ENCODE measurements at places on chromosomes 5 and 9.

DNA sequence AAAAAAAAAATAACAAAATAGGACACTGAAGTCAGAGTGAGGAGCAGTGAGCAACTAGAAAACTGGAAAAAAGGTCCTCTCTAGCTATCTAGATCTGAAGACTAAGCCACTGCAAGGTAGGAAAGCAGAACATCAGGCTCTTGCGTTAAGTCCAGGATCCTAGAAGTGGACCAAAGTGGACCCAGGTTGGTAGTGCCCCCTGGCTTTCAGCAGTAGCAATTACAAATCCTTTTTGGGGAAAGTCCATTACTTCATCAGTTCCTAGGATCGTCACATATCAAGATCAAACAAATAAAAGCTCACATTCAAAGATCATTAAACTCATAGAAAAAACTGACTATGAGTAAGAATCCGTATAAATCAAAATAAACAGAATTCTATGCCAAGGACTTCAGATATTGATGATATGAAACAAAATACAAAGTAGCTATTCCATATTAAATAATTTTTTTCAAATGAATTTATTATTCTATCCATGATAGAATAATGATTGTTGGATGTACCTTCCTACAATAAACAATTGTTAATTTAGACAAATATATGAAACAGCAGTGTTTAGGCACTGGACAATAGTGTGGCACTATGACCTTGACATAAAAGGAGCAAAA lies 6.5 kb upstream of the RICTOR start:
- no peak for DNase-seq

DNA sequence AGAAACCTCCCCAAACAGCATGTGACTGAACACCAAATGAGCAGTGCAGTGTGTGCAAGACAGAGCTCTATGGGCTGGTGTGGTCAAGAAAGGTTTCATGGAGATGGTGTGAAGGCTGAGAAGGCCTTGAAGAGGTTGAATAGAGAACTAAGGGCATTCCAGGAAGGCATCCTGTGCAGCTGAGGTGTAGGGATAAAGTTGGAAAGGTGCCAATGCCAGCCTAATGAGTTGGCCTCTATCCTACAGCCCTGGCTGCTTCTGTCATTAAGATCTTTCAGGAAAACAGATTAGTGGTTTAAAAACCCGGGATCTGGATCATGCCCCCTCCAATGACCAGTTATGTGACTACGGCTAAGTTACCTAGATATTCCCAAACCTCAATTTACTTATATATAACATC lies 4.0 kb downstream of the HDAC3 start:
- no peak for DNase-seq

- DNase-seq = no peak
These were observed 196.4 kb downstream of the TLE4 start for GRCh38 chr9:79768194-79768593.

DNA sequence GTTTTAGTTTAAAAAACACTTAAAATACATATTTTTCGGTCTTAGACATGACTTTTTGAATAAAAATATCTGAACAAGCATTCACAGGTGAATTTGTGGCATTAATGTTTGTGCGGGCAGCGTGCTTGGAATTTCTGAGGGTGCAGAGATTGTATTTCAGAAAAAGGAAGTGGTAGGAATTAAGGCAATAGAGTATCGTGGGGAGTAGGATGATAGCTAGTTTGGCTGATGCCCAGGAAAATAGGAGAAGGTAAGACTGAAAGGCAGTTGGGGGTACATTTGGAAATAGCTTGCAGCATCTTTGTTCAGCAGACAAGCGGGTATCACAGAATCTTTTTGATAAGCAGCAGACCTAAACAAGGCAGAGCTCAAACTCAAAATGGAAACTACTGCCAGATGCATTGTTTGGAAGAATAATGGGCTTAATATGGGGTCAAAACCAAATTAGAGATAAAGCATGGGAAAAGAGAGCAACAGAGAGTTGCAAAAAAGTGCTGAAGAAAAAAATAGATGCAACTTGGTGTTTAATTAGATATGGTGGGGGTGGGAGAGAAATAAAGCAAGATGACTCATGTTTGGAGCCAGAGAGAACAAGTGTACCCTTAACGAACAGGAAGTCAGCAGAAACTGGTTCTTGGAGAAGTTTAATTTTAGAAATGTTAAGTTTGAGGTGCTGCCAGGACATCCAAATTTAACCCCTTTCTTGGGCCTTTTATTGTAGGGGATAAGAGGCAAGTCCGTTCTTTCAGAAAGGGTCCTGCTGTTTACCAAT lies 85.7 kb upstream of the ARRDC3 start:
- no peak for DNase-seq

DNA sequence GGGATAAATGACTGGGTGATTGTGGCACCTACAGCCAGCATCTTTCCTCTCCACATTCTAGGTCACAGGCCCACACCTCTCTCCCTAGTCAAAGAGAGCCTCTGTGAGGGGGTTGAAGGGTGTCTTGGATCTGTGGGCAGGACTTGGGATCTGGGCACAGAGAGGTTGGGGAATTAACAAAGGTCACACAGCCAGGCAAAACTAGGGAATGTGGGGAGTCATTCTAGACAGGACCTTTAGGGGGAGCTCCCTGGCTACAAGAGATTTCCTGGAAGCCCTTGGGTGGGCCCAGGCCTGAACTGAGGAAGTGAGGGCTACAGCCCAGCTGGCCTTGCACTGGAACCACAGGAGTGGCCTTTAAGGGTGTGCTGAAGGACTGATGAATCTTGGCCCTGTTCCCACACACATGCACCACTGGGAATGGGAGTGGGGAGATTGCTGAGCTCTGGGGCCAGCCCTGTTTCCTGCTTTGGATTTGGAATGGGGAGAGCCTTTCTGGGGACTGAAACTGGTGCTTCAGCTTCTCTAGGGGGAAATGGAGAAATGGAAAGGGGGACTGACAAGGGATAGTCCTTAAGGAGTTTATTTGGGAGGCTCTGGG lies 12.4 kb upstream of the CXXC5 start:
- DNase-seq = peak; percentile 60

DNA sequence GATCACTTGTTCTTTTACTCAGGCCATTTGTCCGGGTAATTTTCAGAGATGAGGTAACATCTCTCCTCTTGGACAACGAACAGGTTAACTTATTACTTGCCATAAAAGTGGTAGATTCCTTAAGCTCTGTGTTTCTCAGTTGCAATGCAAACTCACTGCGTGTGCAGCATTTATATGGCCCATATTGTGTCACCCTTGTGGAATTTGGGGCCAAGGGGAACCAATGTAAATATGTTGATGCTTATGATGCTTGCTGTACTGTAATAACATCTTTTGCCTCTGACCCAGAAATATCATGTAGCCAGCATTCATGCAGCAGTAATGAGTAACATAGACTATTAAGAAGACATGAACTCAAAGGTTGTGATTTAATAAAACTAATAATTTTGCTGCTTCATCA lies 175.8 kb downstream of the ADAMTS6 start:
- DNase-seq = no peak

- no peak for DNase-seq
These were observed 292.4 kb downstream of the TRIM32 start for GRCh38 chr9:116979456-116979855.

- DNase-seq = no peak
These were observed 11.8 kb downstream of the HDHD3 start for GRCh38 chr9:113364951-113365350.

GRCh38 chr5:116576053-116576713 lies 1.6 kb upstream of the SEMA6A start:
- DNase-seq = peak; percentile 82

DNA sequence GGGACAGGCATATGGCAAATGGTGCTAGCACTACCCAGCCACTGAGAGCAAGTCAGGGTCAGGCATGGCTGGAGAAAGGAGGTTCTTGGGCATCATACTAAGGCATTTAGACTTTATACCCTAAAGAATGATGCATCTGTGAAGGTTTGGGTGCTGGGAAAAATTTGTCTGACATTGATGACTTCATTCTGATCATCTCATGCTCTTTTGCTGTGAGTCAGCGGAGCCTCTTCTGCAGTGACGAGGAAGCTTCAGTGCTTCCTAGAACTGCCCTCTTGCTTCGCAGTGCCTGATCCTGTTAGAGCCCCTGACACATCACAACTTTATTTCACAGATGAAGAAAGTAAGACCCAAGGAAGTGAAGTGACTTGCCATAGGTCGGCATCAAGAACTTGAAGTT lies 266.6 kb upstream of the GAS1 start:
- DNase-seq = no peak

DNA sequence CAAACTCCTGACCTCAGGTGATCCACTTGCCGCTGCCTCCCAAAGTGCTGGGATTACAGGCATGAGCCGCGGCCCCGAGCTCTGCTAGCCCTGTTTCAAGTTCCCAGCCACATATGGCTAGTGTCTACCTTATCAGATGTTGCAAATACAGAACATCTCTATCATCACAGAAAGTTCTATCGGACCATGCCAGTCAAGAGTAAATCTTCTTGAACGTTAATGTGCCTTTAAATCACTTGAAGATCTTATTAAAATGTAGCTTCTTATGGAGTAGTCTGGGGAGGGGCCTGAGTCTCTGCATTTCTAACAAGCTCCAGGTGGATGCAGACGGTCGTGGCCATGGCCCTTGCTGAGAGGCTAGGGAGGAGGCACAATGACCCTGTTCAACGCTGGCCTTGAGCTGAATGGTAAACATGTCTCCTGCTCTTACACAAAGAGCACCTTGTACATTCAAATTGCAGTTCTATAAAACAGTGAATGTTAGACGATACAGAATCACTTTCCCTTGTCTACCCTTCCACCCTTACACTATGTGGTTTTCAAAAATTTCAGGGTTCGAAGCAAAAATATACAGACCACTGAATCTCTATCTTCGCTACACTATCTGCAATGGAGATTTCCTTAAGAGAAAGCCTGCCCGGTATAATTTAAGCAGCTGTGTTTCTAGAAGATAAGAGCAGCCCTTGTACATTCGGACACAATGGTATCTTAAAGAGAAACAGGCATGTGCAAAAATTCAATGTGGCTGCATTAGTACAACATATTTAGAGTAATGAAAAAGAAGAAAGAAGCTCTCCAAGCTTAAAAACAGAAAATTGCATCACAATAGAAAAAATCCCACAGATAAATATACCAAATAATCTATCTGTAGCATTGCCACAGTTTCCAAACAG lies 114.1 kb downstream of the FRMD3 start:
- no peak for DNase-seq

GRCh38 chr5:79109527-79110492 lies 1.8 kb upstream of the BHMT start:
- no peak for DNase-seq

- DNase-seq = no peak
These were observed 11.4 kb upstream of the GRIN1 start for GRCh38 chr9:137127301-137128157.

DNA sequence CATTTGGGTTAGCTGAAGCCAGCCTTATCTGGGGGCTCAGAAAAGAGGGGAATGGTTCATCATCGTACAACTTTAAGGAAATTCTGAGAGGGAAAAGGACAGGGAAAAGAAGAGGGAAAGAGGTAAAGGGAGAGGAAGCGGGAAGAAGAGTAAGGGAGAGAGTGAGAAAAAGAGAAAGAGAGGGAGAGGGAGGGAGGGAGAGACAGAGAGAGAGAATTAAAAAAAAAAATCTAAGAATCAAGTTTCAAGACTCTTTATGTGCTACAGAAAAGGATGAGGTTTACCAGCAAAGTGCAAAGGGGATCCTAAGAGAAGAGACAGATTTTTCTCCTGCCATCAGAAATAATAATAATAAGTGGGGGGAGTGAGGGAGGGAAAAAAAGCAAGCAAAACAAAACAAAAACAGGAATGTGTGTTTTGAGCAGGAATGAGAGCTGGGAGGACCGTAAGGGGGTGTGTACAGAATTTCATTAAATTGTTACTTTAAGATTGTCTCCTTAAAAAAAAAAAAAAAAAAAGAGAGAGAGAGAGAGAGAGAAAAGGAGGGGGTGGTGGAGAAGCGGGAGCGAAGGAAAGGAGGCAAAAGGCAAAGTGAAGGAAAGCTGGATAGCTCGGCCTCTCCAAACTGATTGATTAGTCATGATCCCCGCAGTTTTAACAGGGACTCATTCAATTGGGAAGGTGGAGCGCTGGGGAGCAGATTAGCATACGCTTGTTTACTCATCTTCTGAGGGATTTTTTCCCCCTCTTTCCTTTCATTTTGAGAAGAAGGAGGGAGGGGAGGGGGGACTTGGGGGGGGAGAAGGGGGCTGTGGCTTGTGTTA lies 438 bp upstream of the PAPPA start:
- no peak for DNase-seq

DNA sequence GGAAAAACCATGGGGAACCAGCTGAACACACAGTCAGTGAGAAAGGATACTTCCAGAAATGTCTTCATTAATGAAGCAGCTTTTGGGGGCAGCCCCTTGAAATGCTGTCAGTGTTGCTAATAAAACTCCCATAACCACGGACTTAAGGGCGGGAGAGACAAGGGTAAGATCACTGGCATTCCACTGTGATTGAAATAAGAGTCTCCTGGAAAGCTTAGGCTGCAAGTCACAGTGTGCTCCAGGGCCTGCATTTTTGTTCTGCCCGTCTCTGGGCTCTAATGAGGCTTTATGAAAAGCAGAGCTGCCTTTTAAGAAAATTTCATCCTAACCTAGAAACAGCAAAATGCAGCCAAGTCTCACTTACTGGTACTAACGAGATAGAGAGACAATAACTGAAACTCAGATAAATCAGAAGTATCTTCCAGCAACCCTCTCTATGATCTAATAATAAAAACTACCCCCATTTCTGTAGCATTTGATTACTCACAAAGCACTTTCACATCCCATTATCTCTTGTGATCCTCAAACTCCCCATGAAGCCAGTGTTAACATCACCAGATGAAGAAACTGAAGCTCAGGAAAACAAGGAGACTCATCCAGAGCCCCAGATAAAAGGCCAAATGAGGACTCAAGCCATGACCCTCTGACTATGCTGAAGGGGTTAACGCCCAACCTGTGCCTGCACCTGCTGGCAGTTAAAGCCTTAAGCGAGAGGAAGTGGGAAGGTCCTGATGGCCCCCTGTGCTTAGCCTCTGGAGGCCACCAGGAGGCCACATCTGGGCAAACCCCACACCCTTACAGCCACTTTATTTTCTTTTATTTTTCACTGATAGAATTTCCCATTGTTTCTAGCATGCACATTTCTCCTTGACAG lies 37.5 kb downstream of the SPOCK1 start:
- DNase-seq = no peak

DNA sequence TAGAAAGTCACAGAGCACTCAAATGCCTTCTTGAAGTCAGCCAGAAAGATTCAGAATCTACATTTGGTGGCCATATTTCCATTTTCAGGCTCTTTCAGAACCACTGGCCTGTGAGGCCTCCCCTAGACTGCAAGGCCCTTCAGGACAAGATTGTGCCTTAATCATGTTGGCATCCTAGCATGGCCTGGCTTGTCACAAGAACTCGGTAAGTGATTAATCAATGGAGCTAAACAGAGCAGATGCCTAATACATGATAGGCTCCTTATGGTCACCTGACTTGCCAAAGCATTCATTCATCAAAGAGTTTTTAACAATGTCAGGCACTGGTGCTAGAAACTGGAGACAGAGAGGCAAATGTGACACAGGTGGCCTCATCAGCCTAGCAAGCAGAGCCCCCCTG lies 70.3 kb downstream of the PGM5 start:
- no peak for DNase-seq

- peak; percentile 22 for DNase-seq
These were observed 1.1 kb downstream of the ATPSCKMT start for GRCh38 chr5:10248378-10249260.

- no peak for DNase-seq
These were observed 472.8 kb downstream of the BRINP1 start for GRCh38 chr9:118896324-118897000.
